Effector memory CD4-positive, alpha-beta T cell (primary cell): ENCODE measurements at places on chromosomes 2 and 18.

- H3K27ac ChIP-seq, result no peak overlapping the region
- H3K4me3 ChIP-seq, result peak overlapping the region; percentile 8
- H3K27me3 ChIP-seq, result no peaks in the 10 kb centered on the region
- H3K4me1 ChIP-seq, result no peaks in the 10 kb centered on the region
- DNase-seq, result no peak
Observed at GRCh38 chr18:3526421-3527354, 76.7 kb downstream of the TGIF1 start.

DNA sequence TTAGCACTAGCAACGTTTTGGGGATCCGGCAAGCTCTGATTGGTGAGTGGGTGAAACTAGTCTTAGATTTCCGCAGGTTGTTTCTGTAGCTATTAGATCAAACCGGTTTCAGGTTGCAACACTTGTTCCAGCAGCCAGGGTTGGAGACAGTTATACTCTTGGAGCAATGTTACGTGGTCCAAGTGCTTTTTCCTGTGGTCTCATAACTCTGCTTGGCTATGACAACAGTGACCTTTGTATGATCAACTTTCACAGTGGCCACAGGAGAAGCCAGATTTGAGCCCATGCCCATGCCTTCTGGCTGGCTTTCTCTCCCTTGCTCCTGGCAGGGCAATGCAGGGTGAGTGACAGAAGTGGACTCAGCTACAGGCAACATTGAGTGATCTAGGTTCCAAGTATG lies 84.5 kb upstream of the TAF1B start:
- H3K4me1 ChIP-seq, result peaks cover 22% of the 10 kb centered on the region
- no peak for DNase-seq
- H3K27ac ChIP-seq, result no peak overlapping the region
- H3K36me3 ChIP-seq, result no peaks in the 10 kb centered on the region
- H3K4me3 ChIP-seq, result no peak overlapping the region

DNA sequence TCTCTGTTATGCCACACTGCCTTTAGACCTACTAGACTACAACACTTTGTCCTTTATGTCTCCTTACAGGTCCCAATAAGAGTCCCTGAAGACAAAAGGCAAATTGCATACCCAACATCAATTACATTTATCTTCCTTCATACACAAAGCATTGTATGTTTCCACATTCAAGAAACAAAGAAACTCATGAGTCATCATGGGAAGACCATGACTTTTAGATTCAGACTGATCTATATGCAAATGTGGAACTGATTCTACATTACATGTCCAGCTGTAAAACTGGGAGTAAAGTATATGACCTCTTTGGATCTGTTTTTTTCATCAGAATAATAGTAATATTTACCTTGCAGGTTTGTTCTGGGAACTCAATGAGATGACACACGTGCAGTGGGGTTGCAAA lies 25.2 kb upstream of the HNMT start:
- no peaks in the 10 kb centered on the region for H3K36me3 ChIP-seq
- no peak overlapping the region for H3K27ac ChIP-seq
- DNase-seq, result no peak
- H3K27me3 ChIP-seq, result no peaks in the 10 kb centered on the region

DNA sequence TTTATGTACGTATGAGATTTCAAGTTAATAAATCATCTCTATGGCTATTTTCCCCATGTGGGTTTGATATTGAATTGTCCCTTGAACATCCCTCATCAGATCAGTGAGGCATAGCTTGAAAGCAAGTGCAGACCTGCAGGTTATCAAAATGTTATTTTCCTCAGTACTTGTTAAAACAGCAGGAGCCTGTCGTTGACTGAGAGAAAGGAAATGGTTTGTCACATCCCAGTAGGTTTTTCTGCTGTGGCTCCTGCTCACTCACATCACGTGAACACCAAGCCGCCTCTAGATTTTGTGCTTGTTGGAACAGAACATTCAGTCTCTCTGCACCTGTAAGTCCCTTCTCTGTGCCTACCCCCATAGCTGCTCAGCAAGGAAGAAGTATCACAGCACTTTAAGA lies 340.3 kb downstream of the CELF4 start:
- no peak overlapping the region for H3K27ac ChIP-seq
- no peaks in the 10 kb centered on the region for H3K27me3 ChIP-seq
- no peaks in the 10 kb centered on the region for H3K4me1 ChIP-seq
- no peak overlapping the region for H3K4me3 ChIP-seq
- DNase-seq, result no peak
- H3K36me3 ChIP-seq, result no peaks in the 10 kb centered on the region

DNA sequence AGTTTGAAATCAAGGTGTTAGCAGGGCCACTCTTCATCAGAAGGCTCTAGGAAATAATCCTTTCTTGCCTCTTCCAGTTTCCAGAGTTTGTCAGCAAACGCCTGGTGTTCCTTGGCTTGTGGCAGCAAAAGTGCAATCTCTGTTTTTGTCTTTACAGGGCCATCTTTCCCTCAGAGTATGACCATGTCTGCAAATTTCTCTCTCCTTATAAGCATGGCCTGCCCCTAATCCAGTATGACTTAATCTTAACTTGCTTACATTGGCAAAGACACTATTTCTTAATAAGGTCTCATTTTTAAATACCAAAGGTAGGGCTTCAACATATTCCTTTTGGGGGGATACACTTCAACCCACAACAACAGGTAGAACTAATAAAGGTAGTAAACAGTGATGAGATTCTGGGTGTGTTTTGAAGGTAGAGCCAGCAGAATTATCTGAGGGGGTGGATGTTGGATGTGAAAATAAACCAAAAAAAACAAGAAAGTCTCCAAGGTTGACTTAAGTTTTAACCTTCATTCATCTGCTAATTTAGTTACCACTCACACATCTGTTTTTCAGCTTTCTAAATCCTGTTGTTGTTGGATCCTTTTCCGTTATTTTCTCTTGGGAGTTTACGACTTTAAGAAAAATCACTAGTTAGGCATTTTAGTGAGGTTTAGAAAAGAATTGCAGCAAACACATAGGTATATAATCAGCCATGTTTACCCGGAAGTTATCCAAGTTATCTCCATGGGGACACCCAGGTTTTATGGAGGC lies 234.4 kb upstream of the FIGN start:
- no peak overlapping the region for H3K27ac ChIP-seq
- H3K4me3 ChIP-seq, result no peak overlapping the region

- no peak overlapping the region for H3K27ac ChIP-seq
- no peak for DNase-seq
- H3K27me3 ChIP-seq, result no peaks in the 10 kb centered on the region
- no peak overlapping the region for H3K4me3 ChIP-seq
- no peaks in the 10 kb centered on the region for H3K36me3 ChIP-seq
Observed at GRCh38 chr18:27400001-27400400, 214.9 kb upstream of the CHST9 start.

GRCh38 chr2:26685989-26686839 lies 6.3 kb upstream of the KCNK3 start:
- no peak for DNase-seq
- H3K4me1 ChIP-seq, result no peaks in the 10 kb centered on the region
- no peaks in the 10 kb centered on the region for H3K36me3 ChIP-seq
- H3K4me3 ChIP-seq, result no peak overlapping the region

DNA sequence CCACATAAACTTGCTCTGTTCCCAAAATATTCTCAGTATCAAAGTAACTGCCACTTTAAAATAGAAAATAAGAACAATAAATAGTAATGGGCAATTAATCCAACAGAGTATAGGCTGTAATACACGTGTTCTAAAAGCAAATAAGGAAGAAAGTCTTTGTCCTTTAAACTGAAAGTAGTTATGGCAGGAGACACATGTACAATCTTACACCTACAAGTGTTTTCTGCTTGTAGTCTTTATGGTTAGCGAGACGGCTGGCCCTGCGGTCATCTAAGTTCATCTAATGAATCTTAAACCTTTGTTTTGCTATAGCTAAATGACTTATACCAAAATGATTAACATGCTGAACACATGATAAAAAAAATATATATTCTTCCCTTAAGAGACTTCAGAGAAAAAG lies 32.4 kb downstream of the CYB5A start:
- H3K27me3 ChIP-seq, result no peaks in the 10 kb centered on the region
- H3K36me3 ChIP-seq, result peaks cover 17% of the 10 kb centered on the region
- no peak for DNase-seq
- H3K27ac ChIP-seq, result no peak overlapping the region
- H3K4me3 ChIP-seq, result no peak overlapping the region

DNA sequence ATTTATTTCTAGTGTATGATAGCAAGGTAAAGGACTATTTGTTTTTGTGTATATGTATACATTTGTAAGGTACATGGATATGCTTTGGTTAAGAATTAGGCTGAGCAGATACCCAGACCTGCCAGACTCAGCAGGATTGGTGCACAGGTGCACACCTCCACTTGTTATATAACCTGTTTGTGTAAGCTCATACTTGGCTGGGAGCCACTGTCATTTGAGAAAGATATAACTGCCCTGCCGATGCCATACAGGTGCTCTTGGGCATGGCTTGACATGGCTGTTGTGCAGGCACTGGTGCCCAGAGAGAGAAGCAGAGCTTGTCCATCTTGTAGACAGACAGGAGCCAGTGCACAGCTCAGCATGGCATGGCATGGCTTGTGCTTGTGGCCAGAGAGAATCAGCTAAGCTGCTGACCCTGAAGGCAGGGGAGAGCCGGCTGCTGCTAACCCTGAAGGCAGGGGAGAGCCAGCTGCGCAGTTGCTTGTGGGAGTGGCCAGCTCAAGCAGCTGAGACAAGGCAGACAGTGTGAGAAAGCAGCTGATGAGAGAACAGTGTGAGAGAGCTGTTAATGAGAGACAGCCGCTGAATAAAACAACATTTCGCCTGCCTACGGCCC lies 136.5 kb downstream of the RNF144A start:
- no peak overlapping the region for H3K27ac ChIP-seq
- no peak for DNase-seq
- no peak overlapping the region for H3K4me3 ChIP-seq
- H3K4me1 ChIP-seq, result peaks cover 22% of the 10 kb centered on the region
- no peaks in the 10 kb centered on the region for H3K36me3 ChIP-seq

GRCh38 chr2:37026050-37026449 lies 58.1 kb downstream of the HEATR5B start:
- H3K27me3 ChIP-seq, result no peaks in the 10 kb centered on the region
- no peaks in the 10 kb centered on the region for H3K4me1 ChIP-seq
- H3K36me3 ChIP-seq, result peaks cover 66% of the 10 kb centered on the region
- no peak overlapping the region for H3K4me3 ChIP-seq
- no peak for DNase-seq

DNA sequence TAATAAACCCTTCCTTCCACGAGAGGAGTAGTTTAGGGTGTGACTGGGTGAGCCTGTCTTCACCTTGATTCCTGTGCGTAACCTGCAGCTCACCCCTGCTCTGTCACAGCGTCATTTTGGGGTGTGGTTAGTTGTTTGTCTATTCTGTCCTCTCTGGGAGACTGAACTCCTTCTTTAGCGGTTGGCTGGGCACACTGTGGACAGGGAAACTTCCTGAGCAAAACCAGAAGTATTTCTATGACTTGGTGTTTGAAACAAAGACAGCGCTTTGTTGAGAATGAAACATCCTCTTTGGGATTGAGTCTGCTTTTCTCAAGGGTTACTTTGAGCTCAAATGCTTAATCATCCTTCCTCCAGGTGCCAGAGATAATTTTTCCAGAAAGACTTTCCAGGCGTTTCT lies 270.7 kb downstream of the HRH4 start:
- H3K36me3 ChIP-seq, result no peaks in the 10 kb centered on the region
- no peak overlapping the region for H3K27ac ChIP-seq
- H3K4me1 ChIP-seq, result no peaks in the 10 kb centered on the region

DNA sequence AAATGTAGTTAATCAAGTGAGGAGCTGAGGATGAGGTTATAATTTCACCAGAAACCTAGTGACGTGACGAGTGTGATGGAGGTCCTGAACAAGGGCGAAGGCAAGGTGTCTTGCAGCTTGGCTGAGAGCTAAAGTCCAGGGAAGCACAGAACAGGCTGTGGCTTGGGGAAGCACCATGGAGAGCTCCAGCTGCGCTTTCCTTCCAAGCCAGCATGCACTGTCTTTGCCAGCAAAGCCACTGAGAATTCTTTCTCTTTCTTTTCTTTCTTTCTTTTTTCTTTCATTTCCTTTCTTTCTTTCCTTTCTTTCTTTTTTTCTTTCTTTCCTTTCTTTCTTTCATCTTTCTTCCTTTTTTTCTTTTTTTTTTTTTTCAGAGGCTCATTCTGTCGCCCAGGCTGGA lies 239.3 kb downstream of the FBXO15 start:
- DNase-seq, result no peak
- no peaks in the 10 kb centered on the region for H3K4me1 ChIP-seq
- no peaks in the 10 kb centered on the region for H3K27me3 ChIP-seq

DNA sequence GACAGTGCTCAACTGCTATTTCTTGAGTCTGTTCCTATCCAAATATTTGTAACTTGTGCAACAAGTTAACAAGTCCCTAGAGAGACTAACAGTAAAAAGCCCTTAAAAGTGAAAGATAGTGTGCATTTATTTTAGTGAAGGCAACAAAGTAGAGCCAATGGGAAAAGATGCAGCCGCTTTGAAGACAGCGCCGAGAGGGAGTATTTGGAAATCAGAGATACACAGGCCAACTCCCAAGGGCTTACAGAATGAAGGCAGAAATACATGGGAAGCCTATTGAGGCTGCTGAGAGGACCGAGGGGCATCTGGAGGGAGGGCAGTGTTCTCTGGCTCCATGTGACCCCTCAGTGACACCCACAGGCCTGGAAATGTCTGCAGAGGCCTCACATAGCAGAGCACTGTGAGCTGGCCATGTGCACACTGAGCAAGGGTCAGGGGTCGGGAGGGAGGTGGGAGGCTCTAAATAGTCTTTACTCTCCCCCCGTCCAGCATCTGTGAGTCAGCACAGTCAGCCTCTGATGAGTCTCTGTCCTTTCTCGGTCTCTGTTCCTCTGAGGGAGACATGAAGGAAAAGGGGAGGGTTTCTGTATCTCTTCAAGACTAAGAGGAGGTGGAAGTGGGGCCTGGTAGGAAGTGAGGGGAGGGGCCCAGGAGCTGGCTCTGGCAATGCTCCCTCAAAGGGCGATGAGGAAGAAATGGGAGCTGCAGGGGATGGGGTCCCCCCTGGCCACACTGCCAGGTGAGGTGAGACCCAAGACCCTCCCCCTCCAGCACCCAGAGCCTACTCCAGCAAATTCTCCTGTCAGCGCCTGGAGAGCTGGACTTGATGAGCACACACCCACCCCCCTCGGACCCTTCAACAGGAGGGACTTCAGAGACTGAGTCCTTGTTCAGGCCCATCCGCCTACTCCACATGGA lies 133.6 kb downstream of the SP3 start:
- H3K27me3 ChIP-seq, result peaks cover 4% of the 10 kb centered on the region
- H3K4me1 ChIP-seq, result no peaks in the 10 kb centered on the region
- H3K36me3 ChIP-seq, result no peaks in the 10 kb centered on the region
- no peak for DNase-seq

- no peak for DNase-seq
- no peaks in the 10 kb centered on the region for H3K36me3 ChIP-seq
- H3K4me1 ChIP-seq, result no peaks in the 10 kb centered on the region
- H3K27ac ChIP-seq, result no peak overlapping the region
- no peak overlapping the region for H3K4me3 ChIP-seq
Observed at GRCh38 chr18:40949114-40949950, 1005.7 kb upstream of the PIK3C3 start.
